ENCODE measurements at places on chromosomes 11 and 22.
A peak's percentile ranks its signal among the peaks of the same experiment; 100 is the strongest.

- DNase-seq: peak; percentile 26
Observed at GRCh38 chr11:2390725-2391151, 9.8 kb upstream of the TSSC4 start.

DNA sequence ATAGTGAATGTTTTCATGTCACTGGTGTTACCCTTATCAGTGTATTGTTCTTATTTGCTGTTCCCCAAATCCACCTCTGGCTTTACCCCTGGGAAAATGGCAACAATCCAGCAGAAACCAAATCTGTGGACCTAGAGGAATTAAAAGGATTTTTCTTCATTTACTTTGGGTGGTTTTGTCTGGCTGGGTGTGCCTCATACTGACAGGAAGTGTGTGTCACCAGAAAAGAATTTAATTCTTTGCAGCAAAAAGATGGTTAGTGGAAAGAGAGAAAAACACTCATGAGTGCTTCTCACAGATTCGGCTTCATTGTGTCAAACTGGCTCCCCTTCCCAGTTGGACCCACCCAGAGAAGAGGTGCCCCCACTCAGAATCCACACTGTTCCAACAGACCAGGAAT, 38.9 kb downstream of the FZD4 start:
- no peak for DNase-seq

DNA sequence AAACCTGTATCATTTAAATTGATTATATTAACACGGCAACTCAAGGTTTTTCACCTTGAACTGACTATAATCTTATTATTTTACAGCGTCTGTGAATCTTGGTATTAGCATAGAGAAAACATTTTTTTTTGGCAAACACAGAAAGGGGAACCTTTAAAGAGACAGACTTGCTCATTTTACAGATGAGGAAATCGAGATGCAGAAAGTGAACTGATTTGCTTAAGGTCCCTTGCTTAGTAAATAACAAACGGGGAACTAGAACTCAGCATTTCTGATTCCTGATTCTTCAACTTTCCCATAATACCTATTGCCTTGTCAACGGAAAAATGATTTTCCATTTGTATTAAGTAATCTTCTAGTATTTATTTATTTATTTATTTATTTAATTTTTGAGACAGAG, 33.2 kb upstream of the CECR2 start:
- DNase-seq: no peak

GRCh38 chr11:123152951-123153350, 42.1 kb downstream of the CLMP start:
- DNase-seq: no peak

DNA sequence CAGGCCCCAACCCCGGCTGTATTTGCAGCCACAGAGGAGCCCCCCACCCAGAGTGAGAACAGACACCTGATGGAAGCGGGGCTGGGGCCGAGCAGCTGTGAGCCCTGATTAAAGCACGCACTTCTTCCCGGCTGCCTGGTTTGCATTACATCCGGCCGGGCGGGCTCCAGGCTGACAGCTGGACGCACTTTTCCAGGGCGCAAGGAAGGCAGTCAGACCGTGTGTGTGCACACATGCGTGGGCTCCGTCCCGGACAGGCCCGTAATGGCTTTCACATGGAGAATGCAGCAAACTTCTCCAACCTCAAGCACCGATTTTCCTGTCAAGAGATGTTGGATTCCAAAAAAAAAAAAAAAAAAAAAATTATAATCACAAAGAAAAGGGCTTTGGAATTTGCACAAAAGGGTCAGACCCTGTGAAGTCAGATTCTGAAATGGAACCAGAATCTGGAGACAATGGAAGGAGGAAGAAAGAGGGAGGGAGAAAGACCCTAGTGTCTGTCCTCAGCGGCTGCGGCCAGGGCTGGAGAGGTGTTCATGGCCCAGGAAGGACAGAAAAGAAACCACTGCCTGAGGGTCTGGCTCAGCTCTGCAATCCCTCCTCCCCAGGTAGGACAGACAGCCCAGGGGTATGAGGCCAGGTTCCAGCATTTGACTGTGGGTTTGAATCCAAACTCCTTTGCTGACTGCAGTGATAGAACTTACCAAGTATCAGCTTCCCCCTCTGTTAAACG, 365.5 kb downstream of the MN1 start:
- DNase-seq: peak; percentile 64

- peak; percentile 50 for DNase-seq
Observed at GRCh38 chr11:119726585-119727522, 2.1 kb downstream of the NECTIN1 start.

DNA sequence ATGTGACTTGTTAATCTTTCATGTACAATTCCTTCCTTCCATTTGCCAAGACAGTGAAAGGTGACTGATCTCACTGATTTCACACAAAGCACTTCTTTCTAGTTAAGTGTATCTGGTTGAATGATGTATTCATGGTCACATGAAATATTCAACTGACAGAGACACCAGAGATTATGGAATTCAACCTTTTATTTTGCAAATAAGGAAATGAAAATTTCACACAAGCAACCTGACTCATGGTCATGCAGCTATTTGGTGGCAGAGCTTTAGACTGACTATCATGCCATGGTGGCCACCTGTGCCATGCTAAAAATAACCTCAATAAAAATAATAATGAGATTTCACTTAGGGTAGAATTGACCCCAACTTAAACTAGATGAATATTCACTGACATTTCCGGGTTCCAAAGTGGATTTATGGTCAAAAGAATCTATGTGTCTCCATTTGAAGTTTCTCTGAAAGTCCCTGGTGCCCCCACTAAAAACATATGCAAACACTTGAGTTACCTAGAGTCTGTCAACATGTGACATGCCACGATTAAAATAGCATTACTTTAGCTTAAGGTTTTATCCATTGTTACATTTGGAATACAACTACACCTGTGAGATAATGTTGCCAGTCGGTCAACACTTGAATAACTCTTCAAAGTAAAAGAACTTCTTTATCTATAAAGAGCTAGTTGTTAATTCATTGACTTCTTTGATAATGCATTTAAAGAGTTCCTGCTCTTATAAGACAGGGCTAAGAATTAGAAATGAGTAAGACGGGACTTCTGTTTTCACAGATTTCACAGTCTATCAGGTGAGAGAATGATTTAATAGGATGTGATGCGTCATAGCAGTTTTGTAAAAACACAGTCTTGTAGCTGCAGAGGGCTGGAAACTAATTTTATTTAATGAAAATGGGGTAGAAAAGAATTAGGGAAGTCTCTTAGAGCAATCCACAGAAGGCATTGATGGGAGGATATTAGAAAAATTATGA, 94.6 kb upstream of the OR9G4 start:
- DNase-seq: no peak

All from NCI-H82 (cell line).